GOT3 (cell line): ENCODE measurements at places on chromosomes 5 and 9.

DNA sequence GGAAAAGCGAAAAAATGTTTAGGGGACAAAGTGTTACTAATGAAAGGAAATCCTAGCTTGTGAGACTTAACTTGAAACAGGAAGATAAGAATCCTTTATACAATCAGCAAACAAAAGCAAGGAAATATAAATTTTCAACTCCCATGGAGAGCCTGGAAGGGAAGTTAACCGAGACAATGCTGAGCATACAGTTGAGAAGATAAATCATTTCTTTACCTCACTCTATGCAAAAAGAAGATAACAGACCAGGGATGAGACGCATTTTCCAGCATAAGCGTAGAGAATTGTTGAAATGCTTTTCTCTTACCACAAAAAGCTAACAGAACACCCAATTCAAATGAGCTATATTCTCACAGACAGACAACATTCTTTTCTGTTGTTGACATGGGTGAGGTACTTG is 309.6 kb downstream of the CWC27 start:
- DNase-seq: no peak

DNA sequence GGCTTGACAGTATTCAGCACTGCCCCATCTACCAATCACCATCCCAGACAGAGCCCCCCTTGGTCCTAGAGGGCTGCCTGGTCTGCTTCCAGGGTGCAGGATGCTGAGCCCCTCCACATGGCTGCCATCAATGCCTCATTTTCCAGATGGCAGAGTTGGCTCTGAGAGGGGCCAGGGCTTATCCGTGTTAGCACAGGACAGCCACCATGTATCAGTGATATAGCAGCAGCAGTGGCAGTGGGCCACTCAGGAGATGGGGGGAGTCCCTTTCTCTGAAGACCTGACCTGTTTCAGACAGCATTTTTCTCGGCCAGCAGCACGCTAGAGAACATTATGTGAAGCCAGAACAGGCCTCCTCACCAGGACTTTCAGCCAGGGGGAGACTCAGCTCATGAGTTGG is 1.6 kb upstream of the SMIM32 start:
- DNase-seq: no peak

DNA sequence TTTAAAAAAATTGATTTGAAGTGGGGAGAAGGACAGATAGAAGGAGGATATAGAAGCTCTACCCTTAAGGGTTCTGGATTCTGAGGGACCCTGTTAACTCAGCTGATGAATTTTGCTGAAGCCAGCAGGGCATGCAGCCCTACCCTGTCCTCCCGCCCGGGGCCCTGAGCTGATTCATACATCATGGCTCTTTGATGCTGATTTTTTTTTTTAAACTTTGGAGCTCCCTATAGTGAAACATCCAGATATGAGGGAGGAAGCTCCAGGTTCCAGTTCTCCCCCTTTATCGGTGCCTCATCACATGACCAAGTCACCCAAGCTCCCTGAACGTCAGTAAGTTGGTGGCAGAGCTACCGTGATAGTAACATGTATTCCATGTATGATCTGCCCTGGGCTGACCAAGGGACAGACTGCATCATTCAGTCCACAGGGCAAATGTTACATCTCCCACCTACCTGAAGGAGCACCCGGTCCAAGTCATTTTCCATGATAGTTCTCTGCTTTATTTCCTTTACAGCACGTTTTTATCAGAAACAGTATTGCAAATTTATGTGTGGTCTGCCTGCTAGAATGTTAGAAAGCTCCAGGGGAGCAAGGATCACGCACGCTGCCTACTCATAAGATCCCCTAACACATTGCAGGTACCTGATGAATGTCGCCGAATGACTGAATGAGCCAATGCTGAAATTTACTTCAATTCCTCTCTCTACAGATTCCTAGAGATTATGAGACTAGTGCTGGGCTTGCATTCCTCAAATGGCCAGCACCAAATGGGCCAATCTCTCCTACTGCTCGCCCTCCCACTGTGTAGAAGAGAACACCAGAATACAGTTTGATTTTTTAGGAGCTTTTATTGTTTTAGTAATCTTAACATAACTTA is 25.9 kb downstream of the SPARC start:
- DNase-seq: peak; percentile 39

DNA sequence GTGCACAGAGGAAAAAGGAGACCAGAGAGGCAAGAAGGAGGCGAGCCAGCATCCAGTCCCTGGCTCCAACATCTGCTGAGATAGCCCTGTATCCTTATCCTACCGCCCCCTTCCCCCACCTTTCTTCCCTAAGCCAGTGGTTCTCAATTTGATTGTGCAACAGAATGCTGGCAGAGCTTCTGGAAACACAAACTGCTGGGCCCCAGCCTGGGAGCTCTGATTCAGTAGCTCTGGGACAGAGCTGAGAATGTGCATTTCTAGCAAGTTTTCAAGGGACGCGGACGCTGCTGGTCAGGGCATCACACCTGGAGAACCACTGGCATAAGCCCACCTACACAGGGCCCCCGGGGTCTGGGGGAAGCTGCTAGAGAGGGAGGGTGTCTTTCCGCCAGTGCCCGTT is 21.1 kb downstream of the AK8 start:
- DNase-seq: no peak

GRCh38 chr5:145531038-145531734 is 304.0 kb downstream of the PRELID2 start:
- DNase-seq: no peak

DNA sequence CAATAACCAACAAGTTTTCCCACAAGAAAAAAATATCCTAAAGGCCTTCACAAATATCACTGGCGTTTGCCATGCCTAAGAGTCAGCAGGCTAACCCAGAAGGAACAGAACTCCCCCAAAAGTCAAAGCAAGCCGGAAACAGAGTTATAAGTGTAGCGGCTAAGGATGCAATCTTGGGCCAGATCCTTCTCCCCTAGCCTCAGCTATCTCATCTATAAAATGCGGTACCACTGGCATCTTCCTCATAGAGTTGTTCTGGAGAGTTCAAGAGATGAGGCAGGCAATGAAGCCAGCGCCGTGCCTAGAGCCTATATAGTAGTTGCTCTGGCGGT is 632 bp downstream of the DPM2 start:
- no peak for DNase-seq

DNA sequence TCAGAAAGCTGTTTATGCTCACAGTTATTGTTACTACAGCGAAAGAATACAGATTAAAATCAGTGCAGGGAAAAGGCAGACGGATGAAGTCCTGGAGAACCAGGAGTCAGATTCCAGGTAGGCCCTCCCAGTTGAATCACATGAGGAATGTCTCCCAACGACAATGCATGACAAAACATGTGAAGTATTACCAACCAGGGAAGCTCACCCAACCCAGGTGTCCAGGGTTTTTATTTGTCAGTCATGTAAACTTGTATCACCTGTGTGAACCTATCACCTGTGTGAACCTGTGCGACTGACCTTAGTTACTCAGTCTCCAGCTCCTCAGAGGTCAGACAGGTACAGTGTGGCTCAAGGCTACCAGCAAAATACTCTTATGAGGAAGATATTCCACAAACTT is 63.9 kb downstream of the KIAA1958 start:
- DNase-seq: no peak

- no peak for DNase-seq
These were observed 8.8 kb downstream of the BTF3 start for GRCh38 chr5:73507062-73507461.

- no peak for DNase-seq
These were observed 33.0 kb downstream of the ERGIC1 start for GRCh38 chr5:172866802-172867748.

DNA sequence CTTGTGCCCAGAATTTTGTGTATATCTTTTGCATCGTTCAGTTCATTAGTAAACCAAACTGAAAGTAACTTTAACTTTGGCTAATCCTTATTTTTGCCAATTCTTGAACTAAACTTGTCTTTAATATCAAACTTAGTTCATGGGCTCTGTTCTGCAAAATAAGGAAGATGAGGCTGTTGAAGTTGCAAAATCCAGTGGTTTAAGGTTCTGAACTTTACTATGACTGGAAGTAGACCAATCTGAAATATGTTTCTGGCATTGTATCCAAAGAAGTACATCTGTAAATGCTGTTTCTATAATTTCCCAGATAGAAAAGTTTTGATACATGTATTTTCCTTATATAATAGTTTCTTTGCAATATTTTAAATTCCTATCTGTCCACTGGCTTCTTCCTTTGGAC is 238.1 kb downstream of the CETN3 start:
- no peak for DNase-seq

- DNase-seq: no peak
These were observed 57.7 kb downstream of the MAPKAP1 start for GRCh38 chr9:125649315-125649714.

DNA sequence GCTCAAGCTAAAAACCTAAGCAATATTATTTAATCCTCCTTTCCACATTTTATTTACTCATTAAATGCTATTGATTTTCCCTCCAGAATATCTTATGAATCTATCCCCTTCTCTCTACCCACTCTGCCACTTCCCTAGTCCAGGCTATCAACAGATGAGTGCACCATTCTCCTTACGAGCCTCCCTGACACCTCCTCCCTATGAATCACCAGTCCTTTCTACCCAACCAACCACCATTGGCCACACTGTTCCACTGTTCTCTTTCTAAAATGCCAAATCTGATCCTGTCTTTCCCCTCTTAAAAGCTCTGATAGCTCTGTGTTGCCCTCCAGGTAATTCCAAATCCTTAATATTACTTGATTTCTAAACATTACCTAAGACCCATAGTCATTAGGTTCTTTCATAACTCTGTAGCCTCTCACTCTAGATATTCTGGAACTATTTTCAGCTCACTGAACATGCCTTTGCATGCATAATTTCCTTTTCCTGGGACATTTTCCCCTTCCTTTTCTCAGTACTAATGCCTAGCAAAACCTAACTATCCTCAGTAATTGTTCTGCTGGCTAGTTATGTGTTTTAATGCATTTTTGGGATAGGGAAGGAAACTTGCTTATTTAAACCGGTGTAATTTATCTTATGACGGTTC is 126.3 kb downstream of the UNC13B start:
- no peak for DNase-seq

- DNase-seq: no peak
These were observed 14.0 kb upstream of the GPR151 start for GRCh38 chr5:146529984-146530383.

GRCh38 chr5:125197321-125197720 is 450.9 kb upstream of the ZNF608 start:
- DNase-seq: no peak

DNA sequence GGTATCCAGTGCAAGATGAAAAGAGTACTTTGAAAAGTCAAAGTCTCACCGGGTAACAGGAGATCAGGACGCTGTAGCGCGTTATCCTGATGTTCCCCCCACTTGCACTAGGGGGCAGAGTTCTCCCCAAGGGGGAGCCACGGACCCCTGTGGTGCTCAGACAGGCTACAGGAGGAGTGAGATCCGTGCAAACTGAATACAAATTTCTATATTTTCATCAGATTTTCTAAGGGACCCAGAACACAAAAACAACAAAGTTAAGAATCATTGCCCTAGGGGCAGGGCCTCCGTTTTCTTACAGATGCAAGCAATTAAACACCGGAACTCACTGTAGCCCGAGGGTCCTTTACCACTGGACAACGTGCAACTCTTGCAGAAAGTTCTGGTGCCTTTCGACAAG is 2.0 kb downstream of the MYO10 start:
- peak; percentile 24 for DNase-seq

- no peak for DNase-seq
These were observed 30.1 kb upstream of the ZBED3 start for GRCh38 chr5:77117161-77117560.

GRCh38 chr5:136018814-136019783 is 9.7 kb upstream of the TGFBI start:
- peak; percentile 56 for DNase-seq

- DNase-seq: no peak
These were observed 12.1 kb upstream of the EGFL7 start for GRCh38 chr9:136650648-136651047.
